ENCODE measurements at places on chromosomes 1 and 21.

- no peak for DNase-seq
Measured at GRCh38 chr1:210662291-210663050, 333.8 kb downstream of the HHAT start.

- no peak for DNase-seq
Measured at GRCh38 chr1:183966487-183966886, 71.0 kb downstream of the COLGALT2 start.

DNA sequence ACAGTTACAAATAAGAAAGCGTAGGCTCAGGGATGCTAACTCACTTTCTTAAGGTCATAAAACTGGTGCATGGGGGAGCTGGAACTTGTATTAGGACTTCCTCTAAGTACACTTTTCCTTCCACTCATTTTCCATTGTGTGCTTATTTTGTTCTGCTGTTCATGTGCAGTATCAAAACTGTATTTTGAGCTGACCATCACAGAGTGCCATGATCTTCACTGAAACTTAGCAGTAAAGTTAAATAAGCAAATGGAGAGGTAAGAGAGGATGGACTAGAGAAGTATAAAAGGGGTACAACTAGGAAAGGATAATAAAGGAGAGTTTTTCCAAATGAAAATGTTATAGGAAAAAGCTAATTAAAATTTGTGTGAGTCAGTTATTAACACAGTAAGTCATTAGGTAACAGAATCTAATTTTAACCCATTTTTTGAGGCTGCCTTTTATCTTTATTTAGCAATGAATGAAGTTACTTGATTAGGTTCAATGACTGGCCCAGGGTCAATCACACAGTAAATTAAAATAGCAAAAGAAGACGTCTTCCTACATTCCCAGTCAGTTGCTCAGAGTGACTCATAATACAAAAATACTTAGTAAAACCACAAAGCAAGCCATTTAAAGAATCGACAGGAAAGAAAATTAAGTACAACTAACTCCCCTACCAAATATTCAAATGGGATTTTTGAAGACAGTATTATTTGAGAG lies 165.8 kb upstream of the C1orf105 start:
- peak; percentile 94 for DNase-seq

GRCh38 chr1:64150266-64150665 lies 53.2 kb upstream of the UBE2U start:
- DNase-seq: no peak

DNA sequence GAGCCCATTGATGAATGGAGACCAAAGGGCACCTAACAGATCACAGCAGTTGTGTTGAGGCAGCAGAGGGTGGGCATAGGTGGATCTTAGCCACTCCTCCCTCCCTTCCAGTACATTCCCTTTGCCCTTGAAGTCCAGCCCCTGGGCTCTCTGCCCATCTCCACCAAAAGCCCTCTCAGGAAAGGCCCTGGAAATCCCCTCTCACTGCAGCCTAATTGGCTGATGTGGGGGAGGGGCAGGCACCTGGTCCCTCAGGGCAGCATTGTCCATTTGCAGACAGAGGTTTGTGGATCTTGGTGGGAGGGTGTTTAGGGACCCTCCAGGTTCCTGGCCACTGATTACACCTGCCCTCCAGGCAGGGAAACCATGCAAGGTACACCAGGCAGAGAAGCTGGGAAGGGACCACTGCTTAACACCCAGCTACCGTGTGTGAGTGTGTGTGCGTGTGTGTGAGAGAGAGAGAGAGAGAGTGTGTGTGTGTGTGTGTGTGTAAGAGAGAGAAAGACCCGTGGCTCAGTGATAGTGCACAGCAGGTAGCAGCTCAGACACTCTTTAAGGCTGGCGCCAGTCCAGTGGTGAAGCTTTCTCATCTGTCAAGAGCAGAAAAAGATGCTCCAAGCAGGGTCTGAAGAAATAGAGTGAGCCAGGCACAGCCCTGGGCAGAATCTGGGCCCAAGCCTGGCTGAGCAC lies 71.1 kb downstream of the MATN1 start:
- DNase-seq: no peak

- peak; percentile 84 for DNase-seq
Measured at GRCh38 chr1:119873135-119874015, 22.9 kb downstream of the ADAM30 start.

GRCh38 chr1:114854693-114855320 lies at the start of gene SYCP1:
TSS of gene SYCP1 (plus strand) at chr1:114854863. CDS start at chr1:114855465, 602 bp downstream.
- DNase-seq: no peak

DNA sequence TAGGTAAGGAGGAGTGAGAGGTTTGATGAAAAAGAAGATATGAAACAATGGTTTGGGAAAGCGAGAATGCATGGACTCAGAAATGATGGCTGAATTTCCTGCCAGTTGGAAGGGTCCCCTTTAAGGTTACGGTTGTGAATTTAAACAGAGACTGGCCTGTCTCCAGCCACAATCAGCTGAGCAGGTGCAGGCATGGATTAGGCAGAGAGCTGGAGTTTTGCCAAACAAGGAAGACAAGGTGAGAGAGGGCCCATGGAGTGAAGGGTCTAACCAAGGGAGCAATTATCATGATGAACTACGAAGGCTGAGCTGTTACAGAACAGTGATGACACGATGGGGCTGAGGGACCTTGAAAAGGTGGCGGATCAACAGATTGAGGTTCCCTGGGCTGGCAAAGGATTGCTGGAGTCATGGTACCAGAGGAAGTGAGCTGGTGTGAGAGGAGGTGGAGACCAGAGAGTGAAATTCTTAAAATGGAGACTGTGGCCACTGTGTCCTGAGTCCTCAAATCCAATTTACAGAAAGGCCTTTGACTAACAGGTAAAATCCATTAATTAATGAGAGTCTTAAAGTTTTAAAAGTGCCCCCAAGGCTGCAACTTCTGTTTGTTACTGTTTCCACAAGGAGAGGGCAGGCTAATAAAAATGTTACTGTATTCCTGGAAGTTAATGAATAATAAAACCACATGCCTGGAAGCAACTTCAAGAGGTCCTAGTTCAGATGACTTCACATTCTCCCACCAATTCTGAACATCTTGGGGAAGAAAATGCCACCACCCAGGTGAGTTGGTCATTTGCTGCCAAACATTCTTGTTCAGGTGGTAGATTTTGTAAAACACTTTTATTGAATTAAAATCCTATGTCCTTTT lies 41.5 kb downstream of the LHX9 start:
- DNase-seq: no peak

- no peak for DNase-seq
Measured at GRCh38 chr1:20658166-20658915, 2.8 kb downstream of the DDOST start.

GRCh38 chr1:201633811-201634210 lies 94.9 kb downstream of the NAV1 start:
- DNase-seq: peak; percentile 81

GRCh38 chr1:153968000-153968363 lies 280 bp downstream of the CREB3L4 start:
- no peak for DNase-seq

GRCh38 chr1:112363636-112364035 lies 32.4 kb upstream of the CTTNBP2NL start:
- no peak for DNase-seq

DNA sequence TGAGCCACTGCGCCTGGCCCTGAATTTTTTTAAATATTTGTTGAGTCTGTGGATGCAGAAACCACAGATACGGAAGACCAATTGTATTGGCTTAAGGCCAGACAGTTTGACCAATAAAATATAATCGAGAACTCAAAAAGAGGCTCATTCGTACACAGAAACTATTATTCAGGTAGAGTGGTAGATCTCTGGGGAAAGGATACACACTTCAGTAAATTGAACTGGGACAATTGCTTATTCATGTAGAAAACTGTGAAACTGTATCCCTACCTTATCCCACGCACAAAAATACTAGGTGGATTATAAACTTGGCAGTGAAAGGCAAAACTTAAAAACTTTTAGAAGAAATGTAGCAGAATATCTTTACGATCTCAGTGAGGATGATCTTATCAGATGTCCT lies 25.0 kb upstream of the SHE start:
- DNase-seq: no peak

GRCh38 chr1:109309347-109309746 lies 2.5 kb upstream of the MYBPHL start:
- no peak for DNase-seq

DNA sequence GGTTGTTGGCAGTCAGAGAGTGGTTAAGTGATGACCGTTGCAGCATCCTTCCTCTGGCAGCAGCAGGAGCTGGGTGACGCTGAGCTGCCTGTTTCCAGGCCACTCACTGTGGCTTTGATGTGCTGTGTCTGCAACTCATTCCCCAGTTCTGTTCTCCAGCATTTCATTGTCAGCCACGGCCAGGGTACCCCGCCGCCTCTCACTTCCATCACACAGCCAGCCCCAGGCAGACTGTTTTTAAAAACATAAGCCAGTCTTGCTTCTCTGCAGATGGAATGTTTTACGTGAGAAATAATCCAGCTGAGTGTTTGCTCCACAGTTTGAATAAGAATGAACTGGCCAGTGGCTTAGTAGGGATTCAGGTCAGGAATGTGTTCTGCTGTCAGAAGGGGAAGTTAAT lies 21.5 kb upstream of the ST6GALNAC3 start:
- DNase-seq: peak; percentile 9

DNA sequence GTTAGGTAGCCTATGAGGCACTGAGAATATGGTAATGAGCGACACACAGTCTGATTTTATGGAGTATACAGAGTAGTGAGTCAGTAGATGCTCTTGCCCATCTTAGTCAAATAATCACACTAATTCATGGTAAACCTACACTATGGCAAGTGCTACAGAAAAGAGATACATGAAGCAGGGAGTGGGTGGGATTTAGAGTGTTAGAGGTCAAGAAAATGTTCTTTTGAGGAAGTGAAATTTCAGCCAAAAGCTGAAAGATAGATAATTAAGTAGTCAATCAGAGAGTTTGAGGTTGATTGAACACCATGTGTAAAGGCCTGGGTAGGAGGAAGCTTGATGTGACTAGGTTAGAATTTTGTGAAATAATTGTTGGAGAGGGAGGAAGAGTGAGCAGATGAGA lies 14.7 kb downstream of the MDM4 start:
- no peak for DNase-seq

DNA sequence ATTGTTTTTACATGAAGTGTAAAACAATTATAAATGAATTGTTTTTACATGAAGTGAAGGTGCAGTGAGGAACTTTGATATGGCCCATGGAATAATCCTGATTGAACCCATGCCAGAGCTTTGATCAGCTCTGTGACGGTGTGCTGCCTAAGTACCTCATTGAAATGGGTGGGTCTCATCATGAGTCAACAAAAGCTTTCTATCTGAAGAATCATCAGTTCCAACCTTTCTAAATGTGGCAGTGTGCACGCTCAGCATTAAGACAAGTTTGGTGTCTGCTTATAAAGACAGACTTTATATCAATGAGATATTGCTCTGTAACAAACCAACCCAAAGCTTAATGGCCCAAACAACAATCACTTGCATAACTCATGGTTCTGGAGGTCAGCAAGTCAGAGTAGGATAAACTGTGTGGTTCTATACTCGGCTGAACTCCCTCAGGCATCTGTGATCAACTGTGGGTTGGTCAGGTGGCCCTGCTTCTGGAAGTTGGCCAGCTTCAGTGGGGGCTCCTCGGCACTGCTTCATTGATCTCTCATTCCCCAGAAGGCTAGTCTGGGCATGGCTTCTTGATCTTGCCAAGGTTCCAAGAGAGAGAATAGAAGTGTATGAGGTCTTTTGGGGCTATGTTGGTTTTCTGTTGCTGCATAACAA lies 258.0 kb downstream of the LTN1 start:
- no peak for DNase-seq

- peak; percentile 57 for DNase-seq
Measured at GRCh38 chr1:41891199-41891896, 27.4 kb downstream of the HIVEP3 start.

- peak; percentile 49 for DNase-seq
Measured at GRCh38 chr1:174726167-174726879, 273.4 kb upstream of the CACYBP start.
